ENCODE measurements at places on chromosomes 5 and 9.

- no peak for DNase-seq
Observed at GRCh38 chr5:146680846-146681584, 165.0 kb upstream of the GPR151 start.

GRCh38 chr5:57174890-57175510 is 1.1 kb downstream of the GPBP1 start:
- no peak for DNase-seq

DNA sequence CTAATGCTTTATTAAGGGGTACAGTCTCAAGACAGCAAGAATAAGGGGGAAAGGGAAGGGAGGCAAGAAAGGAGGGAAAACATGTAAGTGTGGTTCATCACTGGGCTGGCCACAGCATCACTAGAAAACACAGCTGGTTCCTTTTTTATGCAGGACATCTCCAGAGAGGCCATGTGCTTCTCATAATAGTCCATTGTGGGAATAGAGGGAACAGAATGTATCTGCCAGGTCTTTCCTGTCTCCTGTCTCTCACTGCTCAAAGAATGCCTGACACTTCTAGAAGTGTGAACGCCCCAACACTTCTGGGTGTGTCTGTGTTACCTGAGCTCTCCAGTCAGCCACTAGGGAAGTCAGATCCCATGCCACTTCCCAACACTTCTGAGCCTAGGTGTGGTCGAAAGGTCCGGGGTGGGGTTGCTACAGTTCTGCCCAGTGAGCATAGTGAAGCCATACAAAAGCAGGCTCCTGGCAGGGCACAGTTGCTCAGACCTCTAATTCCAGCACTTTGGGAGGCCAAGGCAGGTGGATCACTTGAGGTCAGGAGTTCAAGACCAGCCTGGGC is 255.6 kb upstream of the SLC30A5 start:
- DNase-seq, result no peak

GRCh38 chr5:139952574-139952973 is 90.5 kb downstream of the NRG2 start:
- peak; percentile 35 for DNase-seq

GRCh38 chr5:10111571-10111970 is 138.1 kb downstream of the ATPSCKMT start:
- no peak for DNase-seq

DNA sequence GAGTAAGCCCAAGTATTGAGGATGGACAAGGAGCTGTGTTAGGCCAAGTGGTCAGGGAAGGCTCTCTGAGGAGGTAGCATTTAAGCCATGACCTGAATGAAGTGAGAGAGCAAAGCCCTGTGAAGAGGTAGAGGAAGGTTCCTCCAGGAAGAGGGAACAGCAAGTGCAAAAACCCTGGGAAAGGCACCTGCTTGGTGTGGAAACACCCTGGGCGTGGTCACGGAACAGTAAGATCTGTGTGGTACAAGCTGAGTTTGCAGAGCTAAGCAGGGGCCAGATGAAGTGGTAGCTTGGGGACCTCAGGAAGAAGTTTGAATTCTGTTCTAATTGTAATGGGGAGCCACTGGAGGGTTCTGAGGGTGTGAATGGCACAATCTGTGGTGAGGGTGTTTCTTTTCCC is 310.2 kb downstream of the ARHGAP26 start:
- no peak for DNase-seq

DNA sequence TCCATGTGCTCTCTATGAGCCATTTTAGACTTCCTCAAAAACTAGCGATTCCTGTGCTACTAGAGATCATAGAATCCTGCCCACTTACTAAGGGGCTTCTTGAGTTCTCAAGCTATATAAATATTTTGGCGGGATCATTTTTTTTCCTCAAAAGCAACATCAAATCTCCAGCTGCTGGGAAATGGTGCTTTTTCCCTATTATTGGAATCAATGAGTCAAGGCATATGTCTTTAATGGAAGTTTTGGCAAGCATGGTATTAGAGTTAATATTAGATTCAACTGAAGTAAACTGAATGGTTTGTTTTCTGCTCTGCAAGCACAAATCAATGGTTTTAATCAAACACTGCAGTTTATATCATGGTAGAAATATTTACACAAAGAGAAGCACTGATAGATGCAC is 369.9 kb upstream of the PTGER4 start:
- DNase-seq, result no peak

DNA sequence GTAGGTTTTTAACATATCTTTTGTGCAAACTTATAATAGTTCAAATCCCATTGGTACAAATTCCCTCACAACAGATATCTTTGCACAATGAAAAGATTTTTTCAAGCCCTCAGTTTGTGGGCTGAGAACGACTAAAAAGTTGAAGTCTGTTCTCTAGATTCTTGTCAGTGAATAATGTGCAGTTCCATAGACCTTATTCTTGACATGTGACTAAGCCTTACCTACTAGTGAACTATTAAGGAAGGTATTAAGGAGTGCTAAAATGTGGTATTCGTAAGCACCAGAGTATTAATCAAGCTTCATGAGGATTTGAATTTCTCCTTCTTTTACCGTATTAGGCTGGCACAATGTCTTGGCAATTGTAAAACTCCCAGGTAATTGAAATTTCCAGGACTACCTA is 205.6 kb upstream of the DMRTA1 start:
- no peak for DNase-seq

GRCh38 chr5:143148771-143149170 is 254.7 kb downstream of the NR3C1 start:
- DNase-seq, result no peak
